Progenitor cell of endocrine pancreas (in vitro differentiated cells): ENCODE measurements at places on chromosomes 12 and 14. TPM values are rescaled to one million over a fixed set of nuclear protein-coding genes. Genes with fewer than 3 reads are reported as not detected.
A peak's percentile ranks its signal among the peaks of the same experiment; 100 is the strongest.

DNA sequence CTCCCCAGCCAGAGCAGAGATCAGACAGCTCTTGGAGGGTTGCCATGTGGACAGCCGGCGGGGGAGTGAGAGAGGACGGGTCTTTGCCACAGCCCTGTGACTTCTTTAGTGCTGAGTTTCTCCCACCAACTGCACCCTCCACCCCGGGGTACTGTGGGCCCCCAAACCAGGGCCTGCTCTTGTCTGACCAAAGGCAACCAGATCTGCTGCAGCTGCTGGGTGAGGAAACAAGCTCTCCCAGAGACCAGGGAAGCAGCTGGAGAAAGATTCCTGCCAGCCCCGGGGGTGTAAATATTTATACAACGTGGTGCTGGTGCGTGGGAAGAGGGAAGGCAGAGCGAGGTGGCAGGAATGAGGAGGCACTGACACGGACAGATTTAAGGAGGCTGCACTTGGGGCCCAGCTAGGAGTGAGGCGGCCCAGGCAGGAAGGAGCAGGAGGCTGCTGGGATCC, 14.3 kb upstream of the ZFP36L1 start:
- peaks cover 7% of the 10 kb centered on the region for H3K4me1 ChIP-seq
- no peaks in the 10 kb centered on the region for H3K27me3 ChIP-seq
- no peak overlapping the region for H3K27ac ChIP-seq
- peaks cover 3% of the 10 kb centered on the region for H3K36me3 ChIP-seq

- no peak for DNase-seq
- no peaks in the 10 kb centered on the region for H3K4me1 ChIP-seq
- H3K27me3 ChIP-seq, result no peaks in the 10 kb centered on the region
- no peak overlapping the region for H3K27ac ChIP-seq
Observed at GRCh38 chr14:96243785-96244184, 12.2 kb upstream of the BDKRB1 start.

- peaks cover 3% of the 10 kb centered on the region for H3K4me1 ChIP-seq
- H3K36me3 ChIP-seq, result no peaks in the 10 kb centered on the region
- DNase-seq, result peak; percentile 20
- no peak overlapping the region for H3K27ac ChIP-seq
- H3K27me3 ChIP-seq, result peaks cover 76% of the 10 kb centered on the region
- peak overlapping the region; percentile 11 for H3K4me3 ChIP-seq
Observed at GRCh38 chr12:132329720-132330548, 545 bp upstream of the GALNT9 start.

GRCh38 chr14:21100931-21101330, at the start of gene TMEM253:
TMEM253 (plus strand) TSS chr14:21101066; CDS start chr14:21101344, 278 bp downstream.
- H3K36me3 ChIP-seq, result no peaks in the 10 kb centered on the region
- peaks cover 49% of the 10 kb centered on the region for H3K4me1 ChIP-seq
- H3K27me3 ChIP-seq, result no peaks in the 10 kb centered on the region
- DNase-seq, result no peak

GRCh38 chr14:55354500-55354899, 57.1 kb downstream of the ATG14 start:
- H3K4me3 ChIP-seq, result no peak overlapping the region
- no peaks in the 10 kb centered on the region for H3K27me3 ChIP-seq
- DNase-seq, result peak; percentile 15
- peaks cover 1% of the 10 kb centered on the region for H3K4me1 ChIP-seq
- peaks cover 6% of the 10 kb centered on the region for H3K36me3 ChIP-seq

DNA sequence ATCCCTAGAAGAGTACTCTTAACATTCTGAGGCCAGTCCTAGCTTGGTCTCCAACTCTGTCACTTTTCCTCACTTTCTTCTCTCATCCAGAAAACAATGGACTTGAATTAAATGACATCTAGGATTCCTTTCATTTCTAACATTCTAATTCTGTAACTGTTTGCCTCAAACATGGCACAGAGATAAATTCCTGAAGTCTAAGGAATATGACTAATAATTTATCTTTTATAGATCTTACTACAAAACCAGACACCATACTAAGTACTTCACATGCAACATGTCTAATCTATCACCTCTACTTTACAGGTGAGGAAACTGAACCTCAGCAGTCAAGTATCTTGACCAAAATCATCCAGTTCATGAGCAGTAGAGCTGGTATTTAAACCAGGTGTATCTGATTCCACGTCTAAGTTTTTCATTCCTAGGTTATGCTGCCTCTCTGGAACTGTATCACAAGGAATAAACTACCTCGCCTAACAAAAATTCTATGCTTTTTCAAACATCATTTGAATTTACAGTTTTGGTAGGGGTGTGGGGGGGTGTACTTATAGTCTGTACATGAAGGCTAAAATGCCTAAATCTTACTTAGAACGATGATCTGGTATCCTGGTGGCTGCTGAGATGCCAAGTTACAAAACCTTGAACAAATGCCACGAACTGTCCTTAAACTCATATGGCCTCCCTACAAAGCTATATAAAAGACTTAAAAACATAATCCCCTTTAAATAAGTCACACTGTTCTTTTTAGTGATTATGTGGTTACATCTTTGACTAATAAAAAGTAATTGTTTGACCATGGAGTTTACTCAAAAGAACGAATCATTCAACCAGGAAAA, 41.6 kb downstream of the ATXN2 start:
- no peak overlapping the region for H3K4me3 ChIP-seq
- H3K4me1 ChIP-seq, result peaks cover 3% of the 10 kb centered on the region
- DNase-seq, result no peak

GRCh38 chr12:56129942-56130495, 2.0 kb downstream of the ESYT1 start:
- no peaks in the 10 kb centered on the region for H3K27me3 ChIP-seq
- no peak for DNase-seq
- peak overlapping the region; percentile 93 for H3K4me3 ChIP-seq
- H3K4me1 ChIP-seq, result peaks cover 31% of the 10 kb centered on the region
- H3K27ac ChIP-seq, result no peak overlapping the region
- peaks cover 24% of the 10 kb centered on the region for H3K36me3 ChIP-seq

GRCh38 chr14:96792591-96792990, 4.6 kb upstream of the VRK1 start:
- DNase-seq, result no peak
- H3K27ac ChIP-seq, result peak overlapping the region; percentile 51
- no peaks in the 10 kb centered on the region for H3K36me3 ChIP-seq
- no peaks in the 10 kb centered on the region for H3K27me3 ChIP-seq

GRCh38 chr14:93977790-93978581, 1.6 kb upstream of the ASB2 start:
- DNase-seq, result no peak
- no peaks in the 10 kb centered on the region for H3K4me1 ChIP-seq
- peaks cover 23% of the 10 kb centered on the region for H3K27me3 ChIP-seq
- no peak overlapping the region for H3K4me3 ChIP-seq

- no peak for DNase-seq
- H3K4me3 ChIP-seq, result no peak overlapping the region
- H3K27ac ChIP-seq, result no peak overlapping the region
- H3K27me3 ChIP-seq, result peaks cover 76% of the 10 kb centered on the region
Observed at GRCh38 chr14:36284971-36285595, 35.4 kb downstream of the MBIP start.

GRCh38 chr12:93844164-93844784, 167.1 kb downstream of the CRADD start:
- no peak overlapping the region for H3K27ac ChIP-seq
- no peaks in the 10 kb centered on the region for H3K36me3 ChIP-seq
- H3K4me3 ChIP-seq, result no peak overlapping the region
- H3K27me3 ChIP-seq, result no peaks in the 10 kb centered on the region

- peaks cover 28% of the 10 kb centered on the region for H3K4me1 ChIP-seq
- H3K27me3 ChIP-seq, result no peaks in the 10 kb centered on the region
- H3K4me3 ChIP-seq, result no peak overlapping the region
Observed at GRCh38 chr12:6959805-6960592, 8.8 kb downstream of the PTPN6 start.

C12orf54 gene
- not detected in 2 replicates for total RNA-seq
